GM13976 (cell line): ENCODE measurements at places on chromosomes 5 and 9.

DNA sequence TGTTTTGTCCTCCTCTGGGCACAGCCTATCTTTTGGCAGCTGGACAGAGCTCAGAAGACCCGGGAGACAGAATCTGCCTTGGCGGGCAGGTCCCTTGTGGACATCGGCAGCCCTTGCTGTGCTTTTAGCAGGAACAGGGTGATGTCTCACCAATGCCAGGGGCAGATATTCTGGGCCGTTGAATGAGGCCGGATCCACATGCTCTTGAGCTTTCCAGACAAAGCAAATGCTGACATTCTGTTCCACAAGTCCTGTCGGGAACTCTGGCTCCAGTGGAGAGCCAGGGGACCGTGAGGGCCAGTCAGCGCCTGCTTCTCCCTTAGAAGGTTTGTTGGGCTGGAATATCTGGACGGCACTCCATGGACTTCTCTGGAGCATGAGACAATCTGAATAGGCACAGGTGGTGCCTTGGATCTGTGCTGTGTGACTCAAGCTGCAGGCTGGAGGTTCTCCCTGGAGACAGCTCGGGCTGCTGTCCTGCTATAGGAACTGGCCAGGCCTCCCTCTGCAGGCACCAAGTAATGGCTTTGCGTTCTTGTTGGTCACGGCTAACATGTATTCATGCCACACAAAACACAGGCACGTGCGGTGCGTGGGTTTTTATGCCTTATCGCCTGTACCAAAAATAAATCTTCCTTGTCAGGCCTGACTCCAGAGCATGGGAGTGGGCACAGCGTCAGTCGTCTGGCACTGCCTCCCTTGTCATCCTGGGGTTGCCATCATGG lies 80.3 kb downstream of the GADD45G start:
- DNase-seq = no peak

GRCh38 chr5:160468363-160468975 lies 46.8 kb downstream of the PTTG1 start:
- DNase-seq = no peak

GRCh38 chr5:68669864-68670575 lies 423.8 kb upstream of the SLC30A5 start:
- no peak for DNase-seq

DNA sequence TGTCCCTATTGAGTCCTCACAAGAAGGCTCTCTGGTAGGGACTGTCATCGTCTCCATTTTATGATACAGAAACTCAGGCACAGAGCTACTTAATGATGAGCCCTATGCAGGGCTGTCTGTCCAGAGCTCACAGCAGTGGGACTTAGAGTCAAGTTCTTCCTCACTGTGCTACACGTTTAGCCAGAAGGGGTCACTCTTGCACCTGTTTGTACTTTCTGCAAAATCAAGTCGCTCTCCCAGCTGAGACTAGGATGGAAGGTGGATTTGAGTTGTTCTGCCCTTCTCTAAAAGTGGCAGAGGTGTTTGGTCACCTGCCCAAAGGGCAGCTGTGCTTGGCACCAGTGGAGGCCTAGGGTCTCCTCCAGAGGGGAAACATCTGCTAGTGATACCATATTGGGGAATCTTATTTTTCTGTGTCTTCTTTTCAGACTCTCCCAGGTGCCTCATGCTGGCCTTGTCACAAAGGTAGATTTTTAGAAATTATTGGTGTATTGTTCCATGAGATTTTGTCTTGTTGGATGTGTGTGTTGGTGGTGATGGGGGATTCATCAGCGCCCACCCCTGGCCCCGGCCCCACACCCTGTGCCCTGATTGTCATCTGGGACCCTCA lies 104.2 kb downstream of the PPARGC1B start:
- DNase-seq = peak; percentile 81

DNA sequence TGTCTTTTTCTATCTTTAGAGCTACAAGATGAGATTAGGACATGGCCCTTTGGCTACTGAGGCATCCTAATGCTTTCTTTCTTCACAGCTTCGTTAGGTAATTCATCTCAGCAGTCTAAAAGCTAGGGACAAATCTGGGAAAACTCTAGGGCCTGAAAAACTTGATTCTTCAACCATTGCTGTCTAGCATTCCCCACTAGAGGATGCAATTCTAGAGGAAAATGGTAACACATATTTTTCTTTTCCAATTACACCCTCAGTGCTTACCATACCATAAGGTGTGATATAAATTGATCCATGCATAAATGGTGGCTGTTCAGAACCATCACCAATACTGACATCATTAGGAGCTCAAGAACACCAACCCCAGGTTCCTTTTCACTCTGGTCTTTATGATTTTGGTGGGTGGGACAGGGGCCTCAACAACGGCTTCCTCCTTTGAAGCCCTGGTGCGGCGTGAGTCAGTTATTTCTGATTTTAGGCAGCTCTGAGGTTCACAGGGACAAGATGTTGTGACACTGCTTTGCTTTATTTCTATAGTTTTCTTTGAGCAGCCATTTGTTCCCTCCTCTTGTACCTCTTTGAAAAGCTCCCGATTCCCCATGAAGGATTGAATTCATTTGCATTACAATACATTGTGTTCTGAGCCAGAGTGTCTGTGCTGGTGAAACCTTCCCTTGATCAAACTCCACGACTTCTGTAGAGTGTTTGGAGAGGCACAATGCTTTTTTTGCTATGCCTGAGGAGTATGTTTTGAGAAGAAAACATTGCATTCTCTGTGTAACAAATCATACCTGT lies 526.0 kb upstream of the TRPC7 start:
- DNase-seq = no peak

GRCh38 chr9:125797930-125798329 lies 50.8 kb downstream of the PBX3 start:
- DNase-seq = no peak

GRCh38 chr5:53418826-53419658 lies 61.4 kb upstream of the FST start:
- no peak for DNase-seq

DNA sequence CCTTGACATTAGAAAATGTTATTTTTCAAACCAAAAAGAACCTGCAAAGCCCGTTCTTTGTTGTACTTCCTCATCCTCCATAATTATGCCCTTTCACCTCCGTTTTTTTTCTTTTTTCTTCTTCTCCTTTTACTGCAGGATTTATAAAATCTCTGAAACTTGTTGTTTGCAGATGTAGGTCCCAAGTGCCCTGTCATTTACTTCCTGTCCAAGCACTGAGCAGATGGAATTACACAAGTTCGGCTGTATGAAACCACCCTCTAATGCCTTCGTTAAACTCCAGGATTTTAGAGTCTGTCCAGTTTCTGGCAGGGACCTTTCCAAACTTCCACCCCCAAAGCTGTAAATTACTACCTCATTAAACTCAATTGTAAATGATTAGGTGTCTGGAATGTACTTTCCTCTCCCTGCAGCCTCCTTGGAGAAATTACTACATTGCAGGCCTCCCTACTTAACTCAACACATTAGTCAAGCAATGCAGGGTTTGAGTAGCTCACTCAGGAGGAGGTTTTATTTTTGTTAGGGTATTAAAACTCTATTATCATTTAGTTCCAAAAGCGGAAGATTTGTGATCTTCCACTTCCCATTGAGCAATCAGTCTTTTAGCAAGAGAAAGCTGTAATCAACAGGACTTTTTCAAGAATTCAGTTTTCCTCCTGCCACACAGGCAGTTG lies 125.6 kb upstream of the LPAR1 start:
- no peak for DNase-seq

DNA sequence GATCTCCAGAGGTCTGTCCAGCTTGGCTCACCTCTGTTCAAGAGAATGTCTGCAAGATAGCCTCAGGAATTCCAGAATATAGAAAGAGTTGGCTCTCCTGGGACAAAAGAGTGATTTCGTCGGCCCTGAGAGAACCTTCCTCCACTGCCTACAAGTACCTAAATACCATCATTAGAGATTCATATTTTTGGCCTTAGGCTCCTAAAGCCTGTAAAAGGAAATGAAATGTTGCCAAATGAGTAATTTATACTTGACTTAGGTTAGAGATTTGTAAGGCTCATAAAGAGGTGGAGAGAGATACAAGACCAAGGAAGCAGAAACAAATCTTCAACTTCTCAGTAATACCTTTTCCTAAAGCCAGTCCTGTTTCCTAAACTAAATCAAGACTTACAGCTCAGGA lies 146.2 kb downstream of the CCDC192 start:
- DNase-seq = no peak

DNA sequence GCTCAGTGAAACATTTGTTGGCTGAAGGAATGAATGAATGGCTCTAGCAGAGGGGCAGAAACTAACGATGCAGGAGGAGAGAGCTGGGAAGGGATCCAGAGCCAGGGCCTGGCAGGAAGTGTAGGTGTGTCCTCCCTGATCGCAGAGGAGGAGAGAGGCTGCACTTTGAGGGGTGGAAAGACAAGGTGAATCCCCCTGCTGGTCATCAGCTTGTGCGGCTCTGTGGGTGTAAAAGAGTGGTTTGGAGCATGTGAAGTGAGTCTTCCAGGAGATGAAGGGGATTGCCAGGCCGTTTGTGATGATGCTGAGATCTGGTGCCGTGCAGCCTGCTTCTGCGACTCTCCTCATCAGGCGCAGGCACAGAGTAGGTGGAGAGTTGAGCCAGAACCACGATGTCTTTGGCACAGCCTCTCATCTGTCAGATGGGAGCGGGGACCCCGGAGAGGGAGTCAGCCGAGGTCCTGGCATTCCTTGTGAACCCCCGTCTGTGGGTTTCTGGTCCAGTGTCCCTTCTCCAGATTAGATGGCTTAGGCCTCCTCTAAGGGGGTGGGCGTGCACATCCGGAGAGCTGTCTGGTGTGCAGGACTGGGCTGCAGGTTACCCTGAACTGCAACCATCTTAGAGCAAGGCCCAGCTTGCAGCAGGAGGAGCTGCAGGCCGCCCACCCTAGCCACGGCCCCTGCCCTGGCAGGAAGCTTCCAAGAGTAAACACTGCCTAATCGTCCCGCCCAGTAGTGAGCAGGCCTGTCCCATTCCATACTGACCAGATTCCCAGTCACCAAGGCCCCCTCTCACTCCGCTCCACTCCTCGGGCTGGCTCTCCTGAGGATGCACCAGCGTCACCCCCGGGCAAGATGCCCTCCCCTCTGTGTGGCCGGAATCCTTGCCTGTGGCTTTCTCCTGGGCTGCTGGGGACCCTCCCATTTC lies at the start of gene ADAMTS13:
TSS of gene ADAMTS13 (plus strand) at position 753 of the 928 bp plus-strand sequence. CDS start at position 830, 77 bp downstream.
- DNase-seq = peak; percentile 83

DNA sequence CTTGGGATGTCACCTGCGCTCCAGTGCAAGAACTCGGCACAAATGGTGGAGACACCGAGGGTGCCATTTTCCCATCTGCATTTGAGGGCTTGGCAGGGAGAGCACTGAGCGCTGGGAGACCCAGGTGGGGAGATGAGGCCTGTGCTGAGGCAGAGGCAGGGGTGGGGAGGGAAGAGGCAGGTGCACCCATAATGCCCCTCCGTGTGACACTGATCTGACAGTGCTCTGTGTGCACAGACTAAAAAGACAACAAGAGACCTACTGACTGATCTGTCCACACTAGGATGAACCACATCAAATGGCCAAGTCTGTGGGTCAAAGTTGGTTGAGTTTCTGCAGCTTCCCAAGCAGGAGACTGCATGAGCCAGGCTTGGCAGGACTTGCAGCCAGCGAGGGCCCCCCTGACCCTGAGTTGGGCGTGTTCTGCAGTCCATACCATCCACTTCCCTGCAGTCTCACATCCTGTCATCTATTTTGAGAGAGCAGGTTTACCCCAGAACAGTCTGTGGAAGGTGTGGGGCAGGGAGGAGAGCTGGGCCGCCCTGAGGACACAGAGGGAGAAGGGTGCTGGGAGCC lies 41.9 kb downstream of the NEK6 start:
- DNase-seq = no peak

GRCh38 chr9:111029260-111029659 lies 9.0 kb downstream of the LPAR1 start:
- no peak for DNase-seq

GRCh38 chr9:33138768-33139167 lies 28.4 kb downstream of the B4GALT1 start:
- peak; percentile 28 for DNase-seq

DNA sequence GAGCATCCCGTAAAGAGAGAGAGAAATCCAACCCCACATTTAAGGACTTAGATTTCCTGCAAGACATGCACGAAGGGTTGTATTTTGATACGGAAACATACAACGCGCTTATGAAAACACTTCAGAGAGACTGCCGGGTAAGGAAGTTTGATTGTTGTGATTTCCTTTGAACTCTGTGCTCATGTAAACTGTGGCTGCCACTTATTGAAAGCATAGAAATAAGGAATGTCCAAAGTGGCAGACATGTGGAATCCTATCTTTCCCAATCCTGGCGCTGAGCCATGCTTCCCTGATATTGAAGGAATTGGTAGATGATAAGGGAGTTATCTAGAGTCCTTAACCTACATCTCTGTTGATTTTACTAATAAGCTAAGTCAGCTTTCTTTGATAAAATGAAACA lies 119.4 kb downstream of the PRKACG start:
- no peak for DNase-seq

DNA sequence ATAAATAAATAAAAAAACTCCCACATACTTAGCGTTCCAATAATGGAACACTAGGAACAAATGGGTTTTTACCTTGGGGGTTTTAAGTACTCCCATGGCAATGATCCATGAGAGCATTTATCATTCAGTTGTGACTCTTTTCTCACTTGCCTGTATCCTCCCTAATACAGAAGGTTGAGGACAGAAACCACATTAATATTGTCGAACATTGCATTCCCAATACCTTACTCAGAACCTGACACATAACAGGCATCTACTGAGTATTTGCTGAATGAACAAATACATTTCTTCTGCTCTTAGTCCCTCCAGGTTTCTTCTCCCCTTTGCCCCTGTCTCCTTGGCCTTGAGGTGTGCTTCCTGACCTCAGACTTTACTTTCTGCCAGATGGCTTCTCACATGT lies 175.9 kb downstream of the CEMIP2 start:
- no peak for DNase-seq

GRCh38 chr5:159021136-159021900 lies 78.4 kb downstream of the EBF1 start:
- DNase-seq = no peak

DNA sequence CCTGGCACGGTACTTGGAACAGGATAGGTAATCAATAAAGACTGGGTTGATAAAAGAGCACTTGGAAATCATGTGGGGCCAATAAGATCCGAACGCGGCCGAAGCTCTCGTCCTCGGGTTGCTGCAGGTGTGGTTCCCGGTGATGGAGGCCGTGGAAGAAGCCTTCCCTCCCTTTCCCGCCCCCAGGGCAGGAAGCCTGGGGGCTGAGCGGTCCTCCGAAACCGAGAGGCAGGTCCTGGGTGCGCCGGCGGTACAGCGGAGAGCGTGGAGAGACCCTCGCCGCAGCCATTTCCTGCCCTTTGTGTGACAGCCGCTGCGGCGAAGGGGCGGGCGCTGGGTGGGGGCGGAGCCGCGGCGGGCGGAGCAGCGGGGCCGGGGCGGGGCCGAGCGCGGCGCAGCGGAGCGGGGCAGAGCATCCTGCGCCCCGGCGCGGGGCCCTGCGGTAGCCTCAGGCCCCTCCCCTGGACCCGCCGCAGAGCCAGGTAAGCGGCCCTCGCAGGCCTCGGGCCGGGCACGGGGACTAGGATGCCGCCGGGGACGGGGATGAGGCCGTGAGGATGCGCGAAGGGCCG lies at the start of gene CYFIP2:
TSS of gene CYFIP2 (plus strand) at position 410 of the 572 bp plus-strand sequence. CDS start 19,239 bp downstream, outside the sequence.
- DNase-seq = peak; percentile 93

- no peak for DNase-seq
These were observed 416.3 kb downstream of the SPATA31D1 start for GRCh38 chr9:82404881-82405280.

- no peak for DNase-seq
These were observed 398.5 kb upstream of the RPS23 start for GRCh38 chr5:82676661-82677060.
